ENCODE measurements at places on chromosomes 2 and 18.

- no peak for DNase-seq
Observed at GRCh38 chr2:85819811-85820510, 66.2 kb downstream of the ATOH8 start.

GRCh38 chr2:237143118-237143517 lies 57.4 kb downstream of the COPS8 start:
- no peak for DNase-seq

DNA sequence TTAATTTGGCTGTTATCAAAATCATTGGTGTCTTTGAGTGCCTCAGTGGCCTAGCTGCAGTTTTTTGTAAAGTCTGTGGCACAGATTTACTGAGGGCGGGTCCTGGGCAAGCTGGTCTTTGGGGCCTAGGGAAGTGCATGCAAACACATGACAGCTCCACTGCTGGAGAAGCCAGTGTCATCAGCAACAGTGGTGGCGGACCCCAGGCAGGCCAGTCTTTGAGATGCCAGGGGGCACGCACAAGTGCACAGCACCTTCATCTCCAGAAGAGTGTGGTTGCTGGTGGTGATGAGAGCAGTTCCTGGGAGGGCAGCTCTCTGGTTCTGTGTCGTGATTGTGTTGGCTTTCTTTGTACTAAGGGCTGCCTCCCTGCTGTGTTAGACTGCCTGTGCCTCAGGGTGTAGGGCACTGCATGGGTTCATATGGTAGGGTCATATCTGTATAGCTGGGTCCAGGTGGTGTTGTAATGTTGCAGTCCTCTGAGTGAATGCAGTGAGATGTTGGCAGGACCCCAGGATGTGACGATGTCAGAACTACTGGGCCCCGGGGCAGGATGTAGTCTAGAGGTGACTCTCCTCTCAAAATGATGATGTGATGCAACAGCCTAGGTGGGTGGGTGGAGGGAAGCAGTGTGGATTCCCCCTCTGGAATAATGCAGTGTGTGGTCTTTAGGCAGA lies 646.7 kb upstream of the CDH2 start:
- DNase-seq: no peak

DNA sequence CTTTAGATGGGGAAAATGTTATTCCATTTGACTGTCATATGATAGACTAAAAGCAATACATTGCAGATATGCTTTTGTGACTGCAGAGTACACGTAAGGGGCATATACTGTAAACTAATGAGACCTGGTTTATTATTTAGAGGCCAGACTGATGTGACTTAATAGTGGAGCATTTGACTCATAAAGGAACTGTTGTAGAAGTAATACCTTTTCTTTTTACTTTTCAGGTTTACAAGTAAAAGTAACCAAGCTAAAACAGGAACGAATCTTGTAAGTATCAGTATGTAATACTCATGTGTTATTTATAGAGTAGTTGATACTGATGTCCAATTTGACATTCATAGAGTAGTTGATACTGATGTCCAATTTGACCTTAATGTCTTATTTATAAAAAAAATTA lies 13.1 kb downstream of the RBBP8 start:
- no peak for DNase-seq

DNA sequence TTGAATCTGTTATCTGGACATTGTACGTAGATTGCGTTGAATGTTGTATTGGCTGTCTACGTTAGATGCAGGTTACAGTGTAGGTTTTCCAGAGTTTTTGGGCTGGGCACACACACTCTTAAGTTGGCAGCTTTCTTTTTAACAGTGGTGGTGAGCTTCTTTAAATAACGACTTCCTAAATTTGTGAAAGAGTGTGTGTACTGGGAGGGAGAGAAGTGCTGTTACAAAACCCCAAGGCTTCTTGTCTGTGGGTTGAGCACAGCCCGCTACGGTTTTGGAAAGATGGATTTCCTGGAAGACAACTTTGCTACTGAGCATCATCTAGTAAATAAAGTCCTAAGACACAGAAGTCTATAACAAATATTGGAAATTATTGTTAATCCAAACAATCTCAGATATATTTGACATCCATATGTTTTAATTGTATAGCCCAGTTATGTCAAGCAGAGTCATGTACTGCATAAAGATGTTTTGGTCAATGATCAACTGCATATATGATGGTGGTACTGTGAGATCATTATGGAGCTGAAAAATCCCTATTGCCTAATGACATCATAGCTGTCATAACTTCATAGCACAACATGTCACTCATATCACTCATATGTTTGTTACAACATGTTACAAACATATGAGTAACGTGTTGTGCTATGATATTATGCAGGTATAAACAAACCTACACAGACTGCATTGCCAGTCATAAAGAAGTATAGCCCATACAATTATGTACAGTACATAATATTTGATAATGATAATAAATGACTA lies 7.9 kb upstream of the THUMPD2 start:
- no peak for DNase-seq

DNA sequence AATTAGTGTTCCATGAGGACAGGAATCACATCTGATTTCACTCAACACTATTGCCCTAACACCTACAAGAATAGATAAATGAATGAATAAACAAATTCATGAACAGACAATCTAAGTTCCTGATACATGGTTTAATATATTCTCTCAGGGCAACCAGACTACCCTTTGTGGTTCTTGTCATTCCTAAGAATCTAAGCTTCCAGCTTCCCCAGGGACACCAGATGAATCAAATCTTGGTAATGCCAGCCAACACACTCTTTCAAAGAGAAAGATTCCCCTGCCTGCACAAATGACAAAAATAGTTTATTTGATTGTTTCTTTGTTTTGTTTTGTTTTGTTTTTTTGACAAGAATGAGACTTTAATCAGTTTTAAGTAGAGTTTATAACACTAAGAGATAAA lies 237.5 kb upstream of the CHAC2 start:
- DNase-seq: no peak

GRCh38 chr2:1626271-1626681 lies 118.0 kb downstream of the PXDN start:
- no peak for DNase-seq

DNA sequence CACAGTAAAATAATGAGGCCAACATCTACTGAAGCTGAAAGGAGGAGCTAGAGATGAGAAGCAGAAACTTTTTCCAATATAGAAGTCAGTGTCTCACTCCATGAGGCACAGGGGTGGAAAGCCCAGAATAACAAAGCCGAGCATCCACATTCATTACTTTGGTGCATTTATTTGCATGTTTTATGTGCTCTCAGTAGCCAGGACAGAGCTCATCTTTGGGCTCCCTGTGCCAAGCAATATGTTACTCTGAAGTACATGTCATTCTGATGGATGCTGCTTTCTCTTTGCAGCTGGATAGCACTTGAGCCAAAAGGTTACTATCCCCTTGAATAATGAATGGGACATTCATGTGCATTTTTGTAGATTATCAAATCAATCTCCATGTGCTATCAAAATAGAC lies 338.6 kb upstream of the SOX11 start:
- DNase-seq: no peak

DNA sequence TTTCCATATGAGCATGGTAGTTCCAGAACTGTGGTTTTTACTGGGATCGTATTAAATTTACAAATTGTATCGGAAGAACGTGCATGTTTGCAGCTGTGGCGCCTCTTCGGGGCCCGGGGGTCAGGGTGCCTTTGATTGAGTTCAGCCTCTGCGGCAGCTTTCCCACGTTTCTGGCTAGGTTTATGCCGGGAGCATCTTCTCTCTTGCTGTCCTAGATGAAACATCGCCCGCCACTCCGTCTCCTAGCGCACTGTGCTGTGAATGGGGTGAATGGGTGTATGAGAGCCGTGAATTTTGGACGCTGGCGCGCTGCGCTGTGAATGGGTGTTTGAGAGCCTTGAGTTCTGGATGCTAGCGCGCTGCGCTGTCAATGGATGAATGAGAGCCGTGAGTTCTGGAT lies 12.3 kb downstream of the PDCD1 start:
- no peak for DNase-seq

DNA sequence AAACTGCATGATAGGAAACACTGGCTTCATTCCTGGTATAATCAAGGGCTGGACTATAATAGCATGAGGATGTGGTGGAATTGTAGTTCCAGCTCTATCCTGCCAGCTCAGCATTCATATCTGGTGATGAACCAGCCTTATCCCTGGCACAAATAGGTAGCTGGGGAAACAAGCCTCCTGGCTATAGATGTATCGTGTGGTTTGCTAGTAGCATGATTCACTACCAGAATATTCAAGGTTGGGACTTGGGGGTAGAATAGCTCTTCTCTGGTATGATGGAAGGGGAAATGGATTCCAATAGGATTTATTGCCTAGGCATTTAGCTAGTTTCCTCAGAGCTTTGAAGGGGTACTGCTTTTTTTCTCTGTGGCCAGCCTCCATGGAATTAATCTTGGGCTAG lies 532.8 kb downstream of the FBXO15 start:
- no peak for DNase-seq

GRCh38 chr2:82320296-82320695 lies 2015.7 kb upstream of the LRRTM1 start:
- no peak for DNase-seq

GRCh38 chr2:61438670-61439069 lies 32.2 kb downstream of the USP34 start:
- DNase-seq: no peak

GRCh38 chr2:4762951-4763376 lies 929.2 kb upstream of the SOX11 start:
- DNase-seq: no peak

GRCh38 chr2:56476509-56477071 lies 292.8 kb downstream of the CCDC85A start:
- DNase-seq: no peak

- no peak for DNase-seq
Observed at GRCh38 chr18:2961821-2962220, 51.1 kb downstream of the LPIN2 start.

- DNase-seq: no peak
Observed at GRCh38 chr2:179140571-179140970, 90.6 kb upstream of the CCDC141 start.

DNA sequence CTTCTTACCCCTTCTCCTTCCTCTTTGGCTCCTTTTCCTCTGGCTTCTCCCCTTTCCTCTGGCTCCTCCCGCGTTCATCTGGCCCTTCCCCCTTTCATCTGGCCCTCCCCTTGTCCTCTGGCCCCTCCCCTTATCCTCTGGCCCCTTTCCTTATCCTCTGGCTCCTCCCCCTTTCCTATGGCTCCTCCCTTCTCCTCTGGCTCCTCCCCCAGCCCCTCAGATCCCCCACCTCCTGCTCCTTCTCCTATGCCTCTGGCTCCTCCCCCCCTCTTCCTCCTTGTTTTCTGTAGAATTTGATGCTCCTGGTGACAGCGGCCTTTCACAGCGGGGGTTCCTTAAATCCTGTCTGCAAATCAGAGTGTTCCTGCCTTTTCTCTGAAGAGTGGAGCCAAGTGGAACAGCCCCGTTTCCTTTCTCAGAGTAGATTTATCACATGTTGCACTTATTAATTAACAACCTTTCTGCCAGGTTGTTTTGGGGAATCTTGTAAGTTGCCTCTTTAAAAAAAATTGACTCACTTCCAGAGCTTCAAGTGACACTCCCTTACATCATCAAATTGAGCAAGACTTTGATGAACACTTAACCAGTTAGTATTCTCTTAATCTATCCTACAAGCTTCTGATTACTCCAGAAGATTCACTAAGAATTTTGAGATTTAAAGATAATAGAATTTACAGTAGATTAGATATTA lies 27.9 kb downstream of the FABP1 start:
- DNase-seq: no peak

GRCh38 chr2:155866477-155866876 lies 466.0 kb downstream of the NR4A2 start:
- DNase-seq: no peak

DNA sequence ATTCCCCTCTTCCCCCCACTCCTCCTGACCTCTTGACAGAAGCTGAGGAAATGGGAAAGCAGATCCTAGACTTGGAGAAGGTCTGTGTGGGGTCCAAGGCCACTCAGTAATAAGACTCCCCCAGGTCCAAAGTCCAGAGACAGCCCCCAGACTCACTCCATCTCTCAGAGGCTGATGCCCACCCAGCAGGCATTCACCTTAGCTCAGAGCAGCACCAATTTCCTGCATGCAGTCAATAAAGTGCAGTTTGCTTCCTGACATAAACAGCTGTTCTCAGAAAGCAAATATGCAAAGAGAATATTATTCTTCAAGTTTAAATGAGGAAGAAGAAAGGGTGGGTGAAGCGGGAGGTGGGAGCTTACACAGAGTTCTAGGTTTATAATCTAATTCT lies 84.1 kb upstream of the RTN4 start:
- no peak for DNase-seq

GRCh38 chr2:142897807-142898206 lies 20.3 kb downstream of the KYNU start:
- DNase-seq: no peak

DNA sequence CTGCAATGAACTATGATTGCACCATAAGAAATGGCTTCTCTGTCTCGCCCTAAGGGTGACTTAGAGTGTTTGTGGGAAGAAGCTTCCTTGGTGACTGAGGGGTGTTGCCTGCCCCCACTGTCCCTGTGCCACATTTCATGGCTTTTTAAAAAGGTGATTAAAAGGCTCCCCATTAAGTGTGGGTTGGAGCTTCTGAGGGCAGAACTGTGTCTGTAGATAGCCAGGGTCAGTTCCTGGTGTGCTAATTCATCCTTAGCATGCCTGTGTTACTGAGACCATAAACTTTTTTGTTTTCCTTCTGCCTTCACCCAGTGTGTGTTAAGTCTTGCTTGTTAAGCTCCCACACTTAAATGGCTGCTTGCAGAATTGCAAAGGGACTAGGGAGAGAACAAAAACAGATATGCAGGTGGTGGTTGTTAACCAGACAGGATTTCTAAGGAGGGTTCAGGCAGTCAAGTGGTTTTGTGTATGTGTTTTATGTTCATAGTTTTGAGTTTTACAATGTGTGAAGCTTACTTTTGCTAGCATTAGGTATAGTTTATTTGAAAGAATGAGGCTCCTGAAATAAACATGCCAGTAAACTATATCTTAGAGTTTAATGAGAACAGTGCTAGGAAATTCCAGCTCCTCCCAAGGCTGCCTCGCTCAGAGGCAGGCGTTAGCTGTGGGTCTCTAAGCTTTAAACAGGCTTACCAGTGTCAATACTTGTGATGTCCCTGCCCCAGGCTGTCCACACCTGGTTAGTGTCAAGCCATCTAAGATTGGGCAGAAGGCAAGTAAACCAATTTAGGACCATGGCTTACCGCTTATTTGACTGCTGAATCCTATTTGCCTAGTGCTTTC lies 14.5 kb downstream of the CERS6 start:
- DNase-seq: no peak
